Endodermal cell (in vitro differentiated cells): ENCODE measurements at places on chromosomes 6 and 20.
A peak's percentile ranks its signal among the peaks of the same experiment; 100 is the strongest.

GRCh38 chr6:85498596-85499258 is 48.8 kb downstream of the NT5E start:
- DNase-seq: no peak

DNA sequence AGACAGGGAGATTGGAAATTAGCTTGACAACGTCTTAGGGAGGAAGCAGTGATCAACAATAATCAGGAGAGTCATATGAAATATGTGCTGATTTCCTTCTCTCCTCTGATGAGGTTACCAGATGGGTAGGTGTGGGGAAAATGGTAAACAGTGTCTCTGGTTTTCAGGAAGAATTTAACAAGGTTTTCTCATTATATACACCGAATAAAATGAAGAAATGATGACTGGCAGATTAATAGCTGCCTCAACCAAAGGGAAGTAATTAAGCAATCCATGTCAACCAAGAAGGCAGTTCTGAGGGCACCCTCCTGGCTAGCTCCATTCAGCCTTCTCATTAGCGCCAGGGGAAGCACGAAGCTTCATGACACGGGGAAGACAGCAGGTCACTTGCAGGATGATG is 12.7 kb upstream of the RAMACL start:
- peak; percentile 32 for DNase-seq

DNA sequence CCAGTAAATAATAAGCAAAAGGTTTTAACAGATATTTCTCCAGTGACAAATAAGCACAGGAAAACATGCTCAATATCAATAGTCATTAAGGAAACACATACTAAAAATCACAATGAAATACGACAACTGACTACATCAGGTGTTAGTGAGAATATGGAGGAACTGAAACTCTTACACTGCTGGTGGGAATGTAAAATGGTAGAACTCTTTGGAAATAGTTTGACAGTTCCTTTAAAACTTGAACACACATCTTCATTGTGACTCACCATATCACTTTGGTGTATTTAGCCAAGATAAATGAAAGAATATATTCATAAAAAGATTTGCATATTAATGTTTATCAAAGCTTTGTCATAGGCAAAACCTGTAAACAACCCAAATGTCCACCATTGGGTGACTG is 11.3 kb upstream of the MAP3K5 start:
- no peak for DNase-seq

DNA sequence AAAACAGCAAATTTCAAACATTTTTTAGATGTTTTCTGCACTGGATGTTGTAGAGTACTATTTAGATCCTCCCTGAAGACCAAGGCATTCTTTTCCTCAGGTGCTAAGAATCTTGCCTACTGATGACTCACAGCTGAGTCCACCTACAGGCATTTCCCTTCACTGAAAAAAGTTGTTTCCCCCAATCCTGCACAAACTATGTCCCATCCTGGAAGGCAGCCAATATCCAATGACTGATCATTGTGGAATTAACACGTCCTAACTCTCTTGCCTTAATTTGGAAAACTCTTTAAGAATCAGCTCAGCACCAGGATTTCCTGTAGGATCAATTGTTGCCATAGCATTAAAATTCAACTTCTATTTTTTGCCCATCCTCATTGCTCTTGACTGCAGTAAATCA is 268.4 kb upstream of the IRAK1BP1 start:
- DNase-seq: no peak

GRCh38 chr20:47680804-47681529 is 104.3 kb downstream of the SULF2 start:
- DNase-seq: no peak

DNA sequence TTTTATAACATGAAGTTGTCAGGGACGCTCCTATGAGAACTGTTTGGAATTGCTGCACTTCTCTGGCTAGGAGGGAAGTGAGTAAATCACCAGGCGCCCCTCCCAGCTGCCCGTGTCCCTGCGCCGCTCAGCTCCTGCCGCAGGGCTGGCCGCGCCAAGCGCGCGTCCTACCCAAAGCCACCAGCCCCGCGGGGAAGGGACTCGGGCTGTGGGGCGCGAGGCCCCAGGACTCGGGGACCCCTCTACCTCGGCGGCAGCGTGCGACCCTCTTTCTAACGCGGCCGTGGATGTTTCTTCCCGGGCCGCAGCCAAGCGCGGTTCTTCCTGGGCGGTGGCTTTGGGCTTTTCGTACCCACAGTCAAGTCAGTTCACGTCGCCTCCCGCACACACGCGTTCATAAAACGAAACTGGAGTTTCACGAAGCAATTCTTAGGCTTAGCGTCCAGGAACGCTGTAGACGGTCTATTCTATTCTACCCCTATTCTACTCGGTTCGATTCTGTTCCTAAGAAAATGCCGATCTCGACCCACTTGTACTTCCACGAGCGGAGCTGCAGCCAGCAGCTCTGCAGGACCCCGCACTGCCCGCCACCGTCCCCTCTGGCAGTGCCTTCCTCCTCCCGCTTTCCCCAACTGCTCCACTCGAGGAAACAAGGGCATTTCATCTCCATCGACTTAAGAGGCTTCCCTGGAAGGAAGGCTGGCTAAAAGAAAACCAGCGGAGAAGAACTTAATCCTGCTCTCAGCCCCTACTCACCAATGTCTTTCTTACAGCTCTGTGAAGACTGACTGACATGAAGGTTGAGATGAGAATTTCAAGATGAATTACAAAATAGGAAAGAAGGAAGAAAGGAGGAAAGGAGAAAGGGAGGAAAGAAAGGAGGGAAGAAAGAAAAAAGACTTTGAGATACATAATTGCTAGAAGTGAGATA is 15.4 kb downstream of the FOXC1 start:
- DNase-seq: no peak

DNA sequence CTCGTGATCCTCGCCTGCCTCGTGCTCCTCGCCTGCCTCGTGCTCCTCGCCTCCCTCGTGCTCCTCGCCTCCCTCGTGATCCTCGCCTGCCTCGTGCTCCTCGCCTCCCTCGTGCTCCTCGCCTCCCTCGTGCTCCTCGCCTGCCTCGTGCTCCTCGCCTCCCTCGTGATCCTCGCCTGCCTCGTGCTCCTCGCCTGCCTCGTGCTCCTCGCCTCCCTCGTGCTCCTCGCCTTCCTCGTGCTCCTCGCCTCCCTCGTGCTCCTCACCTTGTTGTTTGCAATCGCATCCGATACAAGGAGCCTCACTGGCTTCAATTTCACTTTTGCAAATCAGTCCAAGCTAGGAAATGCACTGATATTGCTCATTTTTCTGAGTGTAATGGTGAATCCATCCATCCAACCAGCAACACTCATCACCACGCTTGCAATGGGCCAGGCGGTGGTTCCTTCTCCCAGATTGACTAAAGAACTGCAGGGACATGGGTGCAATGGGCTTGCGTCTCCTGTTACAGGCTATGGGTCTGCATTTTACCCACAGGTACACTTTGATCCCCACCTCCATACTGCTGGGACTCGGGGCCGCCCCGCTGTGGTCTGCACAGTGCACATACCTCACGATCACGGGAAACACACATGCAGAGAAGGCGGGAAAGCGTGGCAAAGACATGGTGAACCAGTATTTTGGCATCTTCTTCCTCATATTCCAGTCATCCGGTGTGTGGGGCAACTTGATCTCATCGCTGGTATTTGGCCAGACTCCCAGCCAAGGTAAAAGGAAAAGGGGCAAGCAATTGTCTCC is 4.6 kb downstream of the UNC93A start:
- peak; percentile 23 for DNase-seq

- peak; percentile 20 for DNase-seq
Measured at GRCh38 chr20:35008411-35009342, 53.0 kb downstream of the MYH7B start.

GRCh38 chr20:3788685-3789155 is 2.2 kb upstream of the CENPB start:
- DNase-seq: no peak

- no peak for DNase-seq
Measured at GRCh38 chr20:62837790-62838127, 20.9 kb downstream of the COL9A3 start.

DNA sequence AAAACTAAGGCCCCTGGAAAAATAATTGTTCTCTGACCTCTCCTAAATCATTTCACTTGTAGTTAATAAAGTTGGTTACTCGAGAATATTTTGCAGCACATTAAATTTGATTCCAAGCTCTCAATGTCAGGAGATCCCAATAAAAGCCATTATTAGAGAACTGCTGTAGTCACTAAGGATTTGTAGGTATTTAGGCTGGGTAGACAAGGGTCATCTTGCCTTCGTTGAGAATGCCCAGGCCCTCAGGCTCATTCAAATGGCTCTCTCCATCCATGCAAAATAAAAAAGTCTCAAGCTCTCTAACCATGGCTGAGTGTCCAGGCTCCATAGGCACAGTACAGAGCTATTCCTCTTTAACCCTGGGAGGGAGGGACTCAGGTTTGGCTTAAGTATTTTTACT is 117.0 kb upstream of the HMGCLL1 start:
- no peak for DNase-seq

GRCh38 chr6:95094751-95095663 is 482.3 kb upstream of the MANEA start:
- no peak for DNase-seq

GRCh38 chr20:31678389-31679356 is 41.0 kb downstream of the COX4I2 start:
- peak; percentile 55 for DNase-seq

GRCh38 chr20:43691928-43692524 is 25.1 kb downstream of the MYBL2 start:
- peak; percentile 89 for DNase-seq

DNA sequence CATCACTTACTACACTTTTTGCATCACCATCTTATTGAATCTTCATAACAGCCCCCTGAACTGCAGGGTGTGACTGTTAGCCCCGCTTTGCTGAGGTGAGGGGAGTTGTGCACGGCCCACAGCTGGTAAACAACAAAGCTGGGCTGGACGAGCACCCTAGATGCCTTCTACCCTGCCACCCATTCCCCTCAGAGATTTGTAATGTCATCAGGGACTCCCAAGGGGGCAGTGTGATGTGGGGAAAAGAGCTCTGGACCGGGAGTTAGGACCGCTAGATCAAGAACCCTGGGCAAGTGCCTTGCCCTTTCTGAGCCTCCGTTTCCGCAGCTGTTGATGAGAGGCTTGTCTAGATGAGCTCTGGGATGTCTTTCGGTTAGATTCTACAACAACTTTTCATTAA is 20.9 kb downstream of the PKIG start:
- no peak for DNase-seq

- no peak for DNase-seq
Measured at GRCh38 chr20:53405139-53405538, 188.5 kb downstream of the ZNF217 start.

- DNase-seq: no peak
Measured at GRCh38 chr6:13432526-13433184, 54.7 kb downstream of the GFOD1 start.

- no peak for DNase-seq
Measured at GRCh38 chr6:30889496-30889885, 5.2 kb downstream of the DDR1 start.

DNA sequence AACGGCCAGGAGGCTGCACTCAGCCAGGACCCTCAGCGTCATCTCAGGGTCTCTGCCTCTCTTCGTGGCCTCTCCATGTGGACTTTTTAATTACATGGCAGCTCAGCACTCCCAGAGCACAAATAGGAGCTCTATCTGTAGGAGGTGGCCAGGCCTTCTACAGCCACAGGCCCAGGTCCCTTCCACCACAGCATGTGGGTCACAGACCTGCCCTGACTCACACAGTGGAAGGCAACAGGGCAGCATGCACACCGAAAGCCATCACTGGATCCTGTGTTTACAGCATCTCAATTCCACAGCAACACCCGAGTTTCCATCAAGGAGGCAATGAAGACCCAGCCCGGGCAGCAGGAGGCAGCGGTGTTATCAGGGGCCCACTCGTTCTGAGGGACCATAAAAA is 65.8 kb upstream of the CD93 start:
- DNase-seq: peak; percentile 32

- no peak for DNase-seq
Measured at GRCh38 chr6:26545627-26546026, 7.5 kb downstream of the HMGN4 start.

DNA sequence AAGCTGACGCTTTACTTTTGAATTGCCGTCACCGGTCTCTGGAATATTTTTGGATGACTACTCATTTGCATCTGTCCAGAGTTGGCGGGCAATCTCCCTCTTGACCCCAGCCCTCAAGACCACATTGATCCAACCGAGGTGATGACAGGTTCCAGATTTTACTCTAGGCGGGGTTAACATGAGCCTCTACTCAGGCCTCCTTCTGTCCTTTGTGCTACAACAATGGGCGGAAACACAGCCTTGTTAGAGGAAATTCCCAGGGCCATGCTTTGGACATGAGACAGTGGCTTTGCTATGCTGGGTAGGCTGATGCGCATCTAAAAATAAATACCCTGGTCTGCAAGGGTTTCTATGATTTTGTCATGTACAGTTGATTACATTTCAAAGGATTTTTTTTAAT is 27.0 kb upstream of the ADGRF5 start:
- DNase-seq: no peak

DNA sequence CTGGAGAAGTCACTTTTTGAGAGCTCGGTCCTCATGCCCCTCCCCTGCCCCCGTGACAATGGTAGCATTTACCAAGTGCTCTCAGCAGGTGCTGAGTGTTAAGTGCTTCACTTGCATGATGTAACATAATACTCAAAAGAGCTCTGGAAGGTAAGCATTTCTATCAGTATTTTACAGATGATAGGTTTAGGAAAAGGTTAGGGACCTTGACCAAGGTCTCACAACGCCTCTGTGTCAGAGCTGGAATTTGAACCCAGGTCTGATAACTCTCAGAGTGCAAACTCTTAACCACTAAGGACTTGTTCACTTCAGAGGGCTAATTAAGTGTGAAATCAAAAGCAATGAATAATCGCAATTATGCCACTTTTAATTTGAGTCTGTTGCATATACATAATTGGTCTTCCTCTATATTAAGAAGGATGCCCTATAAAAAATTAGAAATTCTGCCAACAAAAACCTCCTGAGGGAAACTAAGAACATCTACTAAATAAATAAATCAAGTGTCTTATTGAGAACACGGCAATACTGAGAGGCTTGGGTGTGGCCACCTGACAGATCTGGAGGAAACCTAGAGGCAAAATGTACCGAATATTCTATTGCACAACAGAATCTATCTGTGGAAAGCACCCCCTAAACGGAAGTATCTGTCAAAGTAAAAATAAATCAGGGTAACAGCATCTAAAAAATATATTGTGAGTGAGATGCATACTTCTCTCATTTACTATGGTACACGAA is 109.8 kb downstream of the BACH2 start:
- no peak for DNase-seq
